ENCODE measurements at places on chromosomes 7 and 10. TPM values are rescaled to one million over a fixed set of nuclear protein-coding genes. Genes with fewer than 3 reads are reported as not detected.

DNA sequence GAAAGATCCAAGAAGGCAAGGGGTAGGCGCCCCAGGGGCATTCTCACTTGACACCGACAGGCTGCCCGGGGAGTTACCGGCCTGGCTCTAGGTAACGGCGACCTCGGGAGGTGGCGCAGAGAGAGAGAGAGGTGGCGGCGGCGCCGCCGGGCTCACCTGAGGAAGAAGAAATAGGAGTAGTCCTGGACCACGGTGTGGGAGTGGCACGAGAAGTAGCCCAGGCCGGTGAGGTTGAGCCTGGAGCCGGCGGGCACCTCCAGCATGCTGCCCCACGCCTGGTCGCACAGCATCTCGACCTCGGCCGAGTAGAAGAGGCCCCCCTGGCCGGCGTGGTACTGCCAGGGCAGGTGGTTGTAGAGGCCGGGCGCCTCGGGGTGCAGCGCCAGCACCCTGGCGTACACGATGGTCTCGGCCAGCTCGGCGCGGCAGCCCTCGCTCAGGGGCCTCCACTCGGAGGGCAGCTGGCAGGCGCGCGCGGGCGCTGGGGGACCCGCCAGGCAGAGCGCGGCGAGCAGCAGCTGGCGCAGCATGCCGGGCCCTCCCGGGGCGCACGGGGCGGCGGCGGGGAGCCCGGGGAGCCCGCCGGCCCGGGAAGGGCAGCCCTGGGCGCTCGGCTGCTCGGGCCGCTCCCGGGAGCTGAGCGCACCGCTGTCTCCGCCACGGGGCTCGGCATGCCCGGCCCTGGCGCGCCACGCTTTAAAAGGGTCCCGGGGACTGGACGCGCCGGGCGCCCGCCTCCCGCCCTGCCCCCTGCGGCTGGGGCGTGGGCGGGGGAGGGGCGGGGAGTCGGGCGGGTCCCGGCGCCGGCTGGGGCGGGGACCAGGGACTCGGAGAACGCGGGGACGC is at the start of gene CCDC3:
CCDC3 (minus strand) TSS at position 673 of the 846 bp plus-strand sequence; CDS start at position 530, 143 bp downstream.
- DNase-seq = no peak

DNA sequence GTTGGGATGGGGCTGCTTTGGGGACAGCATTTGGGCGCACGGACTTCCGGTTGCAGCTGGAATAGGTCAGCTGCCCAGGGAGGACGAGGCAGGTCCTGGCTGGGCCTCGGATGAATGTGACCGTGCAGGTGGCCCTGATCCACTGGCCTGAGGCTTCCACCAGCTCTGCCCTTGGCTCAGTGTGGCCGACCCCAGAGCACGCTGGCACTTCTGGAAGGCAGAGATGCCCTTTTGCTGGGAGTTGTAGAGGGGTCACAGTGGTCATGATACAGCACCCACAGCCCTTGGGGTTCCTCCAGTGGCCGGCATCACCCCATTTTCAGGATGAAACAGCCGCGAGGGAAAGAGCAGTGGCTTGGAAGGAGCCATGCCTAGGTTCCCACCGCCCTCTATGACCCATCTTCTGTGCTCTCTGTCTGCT is 19.0 kb downstream of the ADCY1 start:
- DNase-seq = no peak

Gene GIMAP4
- not detected for total RNA-seq

DNA sequence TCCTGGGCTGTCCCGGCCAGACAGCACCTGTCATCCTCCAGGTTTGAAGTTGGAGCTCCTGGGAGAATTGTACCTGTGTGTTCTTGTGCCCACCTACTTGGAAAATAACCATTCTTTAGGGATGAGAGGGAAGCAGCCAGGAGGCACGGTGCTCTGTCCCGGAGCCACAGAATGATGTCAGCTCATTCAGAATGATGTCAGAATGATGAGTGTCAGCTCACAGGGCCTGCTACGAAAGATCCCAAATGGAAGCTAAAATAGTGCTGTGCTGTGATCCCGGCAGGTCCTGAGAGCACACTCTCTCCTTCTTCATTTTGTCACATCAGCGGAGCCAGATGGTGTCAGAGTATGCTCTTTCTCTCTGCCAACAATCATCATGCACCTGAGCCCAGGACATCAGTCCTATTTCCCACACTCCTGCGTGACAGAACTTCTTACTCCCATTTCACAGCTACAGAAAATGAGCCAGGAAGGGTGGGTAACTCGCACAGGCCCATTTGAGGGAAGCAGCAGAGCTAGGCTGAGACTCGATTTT is 8.3 kb downstream of the ABCA13 start:
- DNase-seq = no peak

- DNase-seq = no peak
Observed at GRCh38 chr10:123584419-123584775, 81.8 kb upstream of the GPR26 start.

- no peak for DNase-seq
Observed at GRCh38 chr7:128172151-128172550, 68.9 kb upstream of the LEP start.

Gene GPR146
- 2.0 TPM for total RNA-seq

Gene SERPINE1
- 46.1 TPM for total RNA-seq

Gene GHRHR
- not detected for total RNA-seq

DNA sequence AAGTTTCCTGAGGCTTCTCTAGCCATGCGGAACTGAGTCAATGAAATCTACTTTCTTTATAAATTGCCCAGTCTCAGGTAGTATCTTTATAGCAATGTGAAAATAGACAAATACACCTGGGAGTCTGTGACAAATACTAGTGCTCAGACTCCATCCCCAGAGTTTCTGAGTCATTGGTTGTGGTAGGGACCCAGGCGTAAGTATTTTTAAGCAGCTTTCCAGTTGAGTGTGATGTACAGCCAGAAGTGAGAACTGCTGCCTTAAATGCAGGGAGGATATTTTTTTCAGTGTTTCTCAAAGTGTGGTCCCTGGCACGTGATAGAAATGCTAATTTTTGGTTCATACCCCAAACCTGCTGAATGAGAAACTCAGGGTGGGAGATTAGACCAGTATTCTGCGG is 121.7 kb downstream of the SORCS3 start:
- DNase-seq = no peak

Gene PPP1R17
- total RNA-seq = not detected

DNA sequence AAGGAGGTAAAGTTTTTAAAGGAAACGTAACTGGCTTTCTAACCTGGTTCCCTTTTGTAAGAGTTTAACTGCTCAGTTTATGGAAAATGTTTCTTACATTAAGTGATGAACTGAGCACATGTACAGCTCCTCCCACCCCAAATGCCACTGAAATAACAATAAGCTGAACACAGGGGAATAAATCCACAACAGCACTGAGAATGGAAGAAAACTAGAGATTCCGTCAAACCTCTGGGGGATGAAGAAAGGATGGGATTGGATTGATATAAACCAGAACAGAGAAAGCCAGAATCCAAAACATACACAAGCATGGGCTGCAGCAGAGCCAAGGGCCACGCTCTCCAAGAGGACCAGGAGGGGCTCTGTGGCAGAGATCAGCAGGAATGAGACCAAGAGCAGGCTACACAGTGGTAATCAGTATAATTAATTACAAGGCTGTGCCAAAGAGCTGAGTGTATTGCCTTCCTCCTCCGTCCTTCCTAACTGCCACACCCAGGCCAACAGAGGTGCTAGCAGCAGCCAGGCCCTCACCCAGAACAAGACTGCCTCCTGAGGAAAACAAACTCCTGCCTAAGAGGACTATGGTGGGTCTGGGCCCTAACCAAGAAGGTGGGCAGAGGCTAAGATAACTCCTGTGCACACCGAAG is 73.9 kb downstream of the KIAA1549 start:
- no peak for DNase-seq

DNA sequence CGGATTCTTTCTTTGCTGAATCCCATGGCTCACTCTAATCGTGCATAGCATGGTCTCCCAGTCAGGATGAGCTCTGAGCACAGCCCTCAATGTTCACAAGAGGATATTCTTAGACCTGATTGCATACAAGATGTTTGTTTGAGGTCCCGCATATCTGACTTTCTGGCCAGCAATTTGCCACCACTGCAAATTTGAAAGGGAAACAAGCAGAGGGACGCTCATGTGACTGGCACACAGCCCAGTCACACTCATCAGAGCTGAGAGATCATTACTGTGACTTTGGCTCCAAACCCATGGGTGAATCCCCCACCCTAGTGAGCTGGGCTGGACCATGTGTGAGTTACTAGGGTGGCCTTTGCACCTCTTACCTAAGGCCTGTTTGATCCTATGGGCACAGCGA is 9.9 kb downstream of the TAS2R41 start:
- no peak for DNase-seq

DNA sequence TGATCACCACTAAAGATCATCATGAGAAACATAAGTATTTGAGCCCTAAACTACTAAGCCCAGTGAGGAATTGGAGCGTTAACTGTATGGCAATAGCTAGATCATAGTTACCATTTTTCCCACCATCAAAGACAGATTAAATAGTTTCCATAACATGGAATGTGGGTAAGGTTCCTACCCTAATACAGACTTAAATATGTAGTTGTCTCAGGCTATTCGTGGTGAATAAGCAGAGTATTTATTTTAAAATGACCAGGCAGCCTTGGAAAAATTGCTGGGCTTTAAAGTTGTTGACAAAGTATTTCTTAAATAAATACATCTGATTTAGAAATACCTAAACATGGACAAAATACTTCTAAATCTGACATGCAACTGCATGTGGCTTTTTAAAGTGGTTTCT is 106.8 kb downstream of the NT5C2 start:
- DNase-seq = no peak

DNA sequence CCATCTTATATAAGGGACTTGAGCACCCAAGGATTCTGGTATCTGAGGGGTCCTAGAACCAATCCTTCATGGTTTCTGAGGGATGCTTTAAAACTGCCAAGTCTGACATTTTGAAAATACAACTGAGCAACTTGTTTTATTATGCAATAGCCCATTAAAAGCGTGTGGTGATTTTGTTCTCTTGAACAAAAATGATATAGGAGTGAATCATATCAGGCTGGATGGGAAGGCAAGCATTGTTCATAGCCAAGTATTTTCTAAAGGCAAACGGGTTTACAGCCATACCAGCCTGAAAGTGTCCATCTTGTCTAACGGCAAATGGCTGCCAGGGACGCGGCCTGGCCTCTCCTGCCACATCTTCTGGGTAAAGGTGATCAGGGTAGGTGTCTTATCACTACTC is 23.4 kb downstream of the RPP38 start:
- DNase-seq = peak; percentile 71

GRCh38 chr7:149278396-149278795 is 16.4 kb downstream of the ZNF783 start:
- DNase-seq = no peak

- peak; percentile 94 for DNase-seq
Observed at GRCh38 chr7:16915405-16915804, 33.6 kb upstream of the AGR3 start.

DNA sequence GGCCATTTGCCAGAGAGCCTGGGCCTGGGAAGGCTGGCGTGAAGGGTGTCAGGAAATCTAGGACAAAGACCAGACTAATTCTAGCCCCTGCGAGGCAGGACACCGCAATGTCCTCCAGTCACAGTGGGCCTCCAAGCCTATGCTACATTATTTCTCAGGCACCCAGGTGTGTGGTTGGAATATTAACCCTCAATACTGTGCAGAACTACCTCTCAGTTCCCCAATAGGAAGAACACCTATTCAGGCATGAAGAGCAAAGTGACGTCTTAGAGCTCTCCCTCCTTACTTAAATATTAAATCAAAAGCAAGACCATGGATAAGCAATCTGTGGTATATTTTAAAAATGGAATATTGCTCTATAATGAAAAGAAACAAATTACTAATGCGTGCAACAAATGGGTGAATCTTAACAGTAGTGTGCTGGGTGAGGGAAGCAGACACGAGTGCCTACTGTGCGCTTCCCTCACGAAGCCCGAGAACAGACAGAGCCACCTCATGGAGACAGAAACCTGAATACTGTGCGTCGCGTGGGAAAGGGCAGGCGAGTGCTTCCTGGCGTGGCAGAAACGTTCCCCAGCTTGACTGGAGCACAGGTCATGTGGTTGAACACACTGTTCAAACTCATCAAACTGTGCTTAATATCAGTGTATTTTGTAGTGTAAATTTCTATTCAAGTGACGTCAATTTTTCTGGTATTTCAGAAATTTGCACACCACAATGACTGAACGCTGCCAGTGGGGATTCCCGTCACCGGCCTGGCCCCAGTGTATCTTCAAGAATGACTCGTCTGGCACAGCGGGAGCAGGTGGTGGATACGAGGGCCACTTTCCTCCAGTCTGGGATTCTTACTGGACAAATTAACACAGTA is 15.5 kb upstream of the PTPRN2 start:
- DNase-seq = no peak

DNA sequence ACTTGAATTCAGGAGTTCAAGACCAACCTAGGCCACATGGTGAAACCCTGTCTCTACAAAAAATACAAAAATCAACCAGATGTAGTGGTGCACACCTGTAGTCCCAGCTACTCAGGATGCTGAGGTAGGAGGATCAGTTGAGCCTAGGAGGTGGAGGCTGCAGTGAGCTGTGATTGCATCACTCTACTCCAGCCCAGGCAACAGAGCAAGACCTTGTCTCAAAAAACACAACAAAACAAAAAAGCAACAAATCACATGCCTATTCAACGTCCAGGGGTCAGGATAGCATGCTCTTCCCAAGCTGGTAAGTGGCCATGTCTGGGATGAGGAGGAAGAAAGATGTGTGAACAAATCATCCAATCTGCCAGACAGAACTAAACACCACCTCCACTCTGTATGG is 6.2 kb upstream of the RADIL start:
- no peak for DNase-seq

- DNase-seq = no peak
Observed at GRCh38 chr10:59945991-59946390, 39.6 kb upstream of the CCDC6 start.

DNA sequence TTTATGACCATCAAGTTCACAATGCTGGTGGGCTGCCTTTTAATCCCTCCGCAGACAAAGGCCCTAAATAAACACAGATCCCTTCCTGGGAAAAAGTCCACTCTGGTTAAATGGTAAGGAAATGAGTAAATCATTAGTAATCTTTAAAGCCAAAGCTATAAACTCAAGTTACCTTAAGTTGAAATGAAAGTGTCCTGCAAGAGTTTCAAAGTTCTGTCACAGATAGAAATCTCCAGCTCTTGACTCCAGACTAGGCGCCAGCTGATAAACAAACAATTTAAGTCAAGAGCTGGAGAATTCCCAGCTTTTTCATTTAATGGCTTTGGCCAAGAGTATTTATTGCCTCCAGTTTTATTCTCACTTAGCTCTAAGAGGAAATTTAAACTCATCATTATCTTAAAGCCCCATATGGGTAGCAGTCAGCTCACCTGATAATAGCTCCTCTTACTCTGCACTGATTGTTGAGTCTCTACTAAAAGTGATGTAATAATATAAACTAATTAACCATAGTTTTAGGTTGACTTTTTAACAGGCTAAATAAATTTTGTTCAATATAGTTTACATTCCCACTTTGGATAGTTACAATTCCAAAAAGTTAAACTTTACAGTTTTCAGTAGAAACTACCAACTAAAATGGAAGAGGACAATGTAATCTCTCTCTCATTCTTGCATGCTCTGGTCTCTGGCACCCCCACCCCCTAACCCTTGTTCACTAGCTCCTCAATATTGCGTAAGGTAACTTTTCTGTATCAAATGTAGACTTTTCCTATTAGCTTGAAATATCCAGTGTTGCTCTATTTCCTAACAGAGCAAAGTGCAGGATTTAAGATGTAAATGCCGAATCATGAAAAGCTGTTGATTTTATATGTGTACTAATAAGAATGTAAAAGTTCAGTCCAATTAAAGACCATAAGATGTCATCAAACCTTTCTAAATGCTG is 56.1 kb downstream of the HIBADH start:
- peak; percentile 90 for DNase-seq

GRCh38 chr10:93445097-93445960 is 36.8 kb downstream of the MYOF start:
- peak; percentile 93 for DNase-seq

Gene FAM237B
- not detected for total RNA-seq

- DNase-seq = no peak
Observed at GRCh38 chr7:21352540-21353387, 75.1 kb upstream of the SP4 start.

Measured in PC-3 (cell line).